Nephron progenitor cell (in vitro differentiated cells): ENCODE measurements at places on chromosomes 7 and 10.

DNA sequence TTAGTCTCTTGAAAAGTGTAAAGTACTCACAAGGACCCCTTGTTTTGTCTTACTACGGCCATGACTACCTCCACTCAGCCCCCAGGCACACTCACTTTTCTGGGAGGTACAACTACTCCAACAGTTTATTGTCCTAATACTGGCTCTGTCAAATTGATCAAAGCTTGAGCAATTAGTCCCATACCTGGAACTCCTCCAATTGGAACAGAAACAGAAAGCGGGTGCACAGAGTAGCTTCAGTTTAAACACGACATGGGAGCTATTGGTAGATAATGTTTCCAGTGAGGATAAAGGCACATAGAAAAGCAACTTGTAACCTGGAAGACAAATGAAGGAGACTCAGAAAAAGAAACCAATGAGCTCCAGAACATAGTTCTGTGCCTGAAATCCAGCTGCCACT, 7.7 kb upstream of the GPR37 start:
- no peak for DNase-seq

DNA sequence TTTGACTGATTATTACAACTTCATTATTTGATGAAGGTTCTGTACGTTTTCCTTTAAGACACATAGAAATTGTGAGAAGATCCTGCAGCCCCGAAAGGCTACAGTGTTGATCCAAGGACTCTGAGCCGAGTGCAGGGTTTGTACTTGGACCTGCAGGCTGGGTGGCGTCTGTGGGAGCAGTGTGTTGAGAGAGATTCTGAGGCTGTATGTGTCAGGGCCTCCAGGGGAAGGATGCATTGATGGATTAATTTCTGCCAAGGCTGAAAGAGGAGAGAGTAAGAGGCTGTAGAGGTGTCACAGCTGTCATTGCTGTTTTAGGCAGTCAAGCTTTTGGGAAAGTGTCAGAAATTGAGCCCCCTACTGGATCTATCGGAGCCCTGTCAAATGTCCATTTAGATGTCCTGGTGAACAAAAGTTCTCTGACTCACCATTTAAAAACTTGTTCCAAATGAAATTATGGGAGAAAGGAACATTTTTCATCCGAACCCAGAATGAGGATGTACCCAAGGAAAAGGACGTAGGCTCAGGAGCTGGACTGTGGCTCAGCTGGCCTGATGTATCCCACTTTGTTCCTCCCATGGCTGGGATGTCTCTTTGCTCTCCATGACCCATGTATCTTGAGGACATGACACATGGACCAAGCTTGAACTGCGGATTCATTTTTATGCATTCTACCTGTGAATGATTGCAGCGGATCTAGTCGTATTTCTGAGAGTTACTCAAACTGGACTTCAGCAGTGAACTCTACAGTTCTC, 102.2 kb downstream of the TCF7L2 start:
- DNase-seq = no peak

GRCh38 chr7:33286501-33286900, 157.1 kb downstream of the BBS9 start:
- no peak for DNase-seq

DNA sequence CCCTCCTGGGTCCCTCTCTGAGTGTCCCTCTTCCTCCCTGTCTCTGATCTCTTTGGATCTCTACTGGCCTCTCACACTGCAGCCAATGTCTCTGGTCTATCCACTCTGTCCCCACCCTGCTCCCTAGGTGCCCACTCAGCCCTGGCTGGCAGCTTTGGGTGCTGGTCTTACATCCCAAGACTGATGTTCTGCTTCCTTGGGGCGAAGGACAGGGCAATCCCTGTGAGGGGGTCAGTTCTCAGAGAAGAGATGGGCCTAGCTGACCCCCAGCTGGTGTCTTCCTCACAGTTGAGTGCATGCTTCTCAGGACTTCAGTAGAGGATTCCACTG, 51.7 kb upstream of the CAMK2B start:
- DNase-seq = no peak

- no peak for DNase-seq
These were observed 35.9 kb downstream of the TNRC18 start for GRCh38 chr7:5387711-5388245.

GRCh38 chr10:48794074-48794473, 109.4 kb downstream of the WDFY4 start:
- no peak for DNase-seq

GRCh38 chr10:103265717-103266329, 11.1 kb upstream of the INA start:
- peak; percentile 85 for DNase-seq

GRCh38 chr10:59435707-59436106, 73.4 kb upstream of the FAM13C start:
- no peak for DNase-seq

DNA sequence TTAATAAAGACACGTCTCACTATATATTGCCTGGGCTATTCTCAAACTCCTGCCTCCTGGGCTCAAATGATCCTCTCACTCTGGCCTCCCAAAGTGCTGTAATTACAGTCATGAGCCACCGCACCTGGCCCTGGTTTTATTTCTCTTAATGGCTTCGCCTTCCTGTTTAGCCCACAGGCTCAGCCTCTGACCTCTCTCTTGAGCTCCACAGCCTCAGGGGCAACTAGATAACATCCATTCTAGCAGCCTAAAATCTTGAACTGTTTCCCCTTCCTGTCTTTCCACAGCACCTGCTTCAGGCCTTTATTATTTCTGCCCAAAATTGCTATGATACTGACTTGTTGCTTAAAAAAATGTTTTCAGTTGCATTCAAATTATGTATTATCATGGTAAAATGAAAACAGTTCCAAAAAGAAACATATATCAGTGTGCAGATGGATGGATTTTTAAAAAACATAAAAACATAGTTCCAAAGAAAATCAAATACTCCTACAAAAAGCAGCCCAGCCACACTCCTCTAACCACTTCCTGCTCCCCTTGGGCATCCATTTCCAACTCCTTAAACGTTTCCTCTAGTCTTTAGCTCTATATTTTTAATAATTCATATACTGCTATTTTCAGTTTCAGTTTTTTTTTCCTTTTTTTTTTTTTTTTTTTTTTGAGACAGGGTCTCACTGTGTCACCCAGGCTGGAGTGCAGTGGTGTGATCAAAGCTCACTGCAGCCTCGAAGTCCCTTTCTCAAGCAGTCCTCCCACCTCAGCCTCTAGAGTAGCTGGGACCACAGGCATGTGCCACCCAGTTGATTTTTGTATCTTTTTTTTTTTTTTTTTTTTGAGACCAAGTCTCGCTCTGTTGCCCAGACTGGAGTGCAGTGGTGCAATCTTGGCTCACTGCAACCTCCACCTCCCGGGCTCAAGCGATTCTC, 5.1 kb upstream of the BAZ1B start:
- no peak for DNase-seq

DNA sequence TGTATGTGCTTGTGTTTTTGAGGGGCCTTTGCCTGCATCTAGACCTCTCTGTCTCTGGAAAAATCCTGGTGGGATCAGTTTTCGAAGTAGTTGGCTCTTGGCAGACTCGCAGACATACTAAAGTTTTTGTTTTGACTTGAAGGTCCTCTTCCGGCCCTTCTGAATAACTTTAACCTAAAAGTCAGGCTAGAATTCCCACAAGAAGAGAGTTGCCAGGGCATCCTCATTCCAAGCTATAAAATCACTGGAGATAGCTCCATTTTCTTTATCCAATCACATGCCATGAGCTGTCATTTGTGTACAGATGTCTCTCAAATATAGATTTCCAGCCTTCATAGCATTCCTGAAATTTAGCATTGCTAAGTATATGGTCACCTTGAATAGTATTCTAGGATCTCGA, 967.8 kb downstream of the LRMDA start:
- DNase-seq = no peak

GRCh38 chr7:36506820-36507219, 117.2 kb downstream of the ANLN start:
- no peak for DNase-seq

DNA sequence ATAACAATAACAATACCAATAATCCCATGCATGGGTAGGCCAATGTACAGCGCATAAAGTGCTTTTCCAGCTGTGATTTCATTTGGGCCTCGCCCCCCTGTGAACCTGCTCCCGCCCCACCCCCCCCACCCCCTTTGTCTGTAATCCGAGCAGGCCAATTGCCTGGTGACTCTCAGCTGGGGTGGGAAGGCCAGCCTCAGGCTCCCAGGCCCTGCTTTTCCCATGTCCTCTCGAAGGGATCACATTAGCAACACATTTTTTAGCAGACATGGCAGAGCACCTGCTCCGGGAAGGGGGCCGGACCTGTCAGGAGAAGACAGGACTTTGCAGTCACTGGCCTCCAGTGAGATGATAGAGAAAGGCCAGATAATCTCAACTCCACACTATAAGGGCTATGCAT, 439.3 kb downstream of the RPS24 start:
- DNase-seq = peak; percentile 42

- no peak for DNase-seq
These were observed 100.1 kb upstream of the STK17A start for GRCh38 chr7:43482679-43483252.

DNA sequence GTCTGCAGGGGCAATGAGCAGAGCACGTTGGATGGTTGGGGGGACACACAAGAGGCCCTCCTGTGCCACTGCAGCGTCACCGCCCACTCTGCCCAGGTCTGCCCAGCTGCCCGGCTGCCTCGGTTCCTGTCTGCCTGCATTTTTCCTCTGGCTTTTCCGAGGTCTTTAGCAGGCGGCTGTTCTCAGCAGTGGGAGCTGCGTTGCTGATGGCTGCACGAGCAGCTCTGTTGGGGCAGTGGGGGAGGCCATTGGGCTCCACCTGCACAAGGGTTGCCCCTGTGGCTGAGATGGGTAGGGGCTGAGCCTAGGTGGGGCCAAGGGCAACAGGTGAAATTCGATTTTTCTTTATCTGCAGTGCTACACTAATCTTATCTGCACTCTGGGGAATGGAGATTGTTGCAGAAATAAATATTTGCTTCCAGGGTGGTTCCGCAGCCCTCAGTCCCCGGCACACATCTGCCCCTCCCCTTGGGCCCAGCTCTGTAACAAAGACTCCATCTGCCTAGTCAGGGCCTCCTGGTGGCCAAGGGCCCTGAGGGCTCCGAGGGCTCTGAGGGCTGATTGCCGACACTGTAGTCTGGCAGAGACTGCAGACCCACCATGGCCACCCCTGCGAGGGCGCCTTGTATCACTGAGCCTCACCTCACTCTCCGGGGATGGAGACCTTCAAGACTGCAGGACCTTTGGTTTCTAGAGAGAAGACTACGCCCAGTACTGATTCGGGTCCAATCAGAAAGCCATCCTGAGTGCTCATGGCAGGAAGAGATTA, 141.7 kb upstream of the SHH start:
- no peak for DNase-seq

- DNase-seq = no peak
These were observed 30.7 kb upstream of the PLPP4 start for GRCh38 chr10:120426306-120426705.

GRCh38 chr10:110977662-110978061, 58.3 kb downstream of the SHOC2 start:
- DNase-seq = no peak

- no peak for DNase-seq
These were observed 435.6 kb upstream of the C7orf33 start for GRCh38 chr7:148155000-148155399.
